NCI-H1105 (cell line): ENCODE measurements at places on chromosomes 7 and 10.

GRCh38 chr10:101779544-101780186, 3.6 kb downstream of the NPM3 start:
- DNase-seq, result no peak

GRCh38 chr7:151630358-151630757, 110.7 kb upstream of the RHEB start:
- no peak for DNase-seq

DNA sequence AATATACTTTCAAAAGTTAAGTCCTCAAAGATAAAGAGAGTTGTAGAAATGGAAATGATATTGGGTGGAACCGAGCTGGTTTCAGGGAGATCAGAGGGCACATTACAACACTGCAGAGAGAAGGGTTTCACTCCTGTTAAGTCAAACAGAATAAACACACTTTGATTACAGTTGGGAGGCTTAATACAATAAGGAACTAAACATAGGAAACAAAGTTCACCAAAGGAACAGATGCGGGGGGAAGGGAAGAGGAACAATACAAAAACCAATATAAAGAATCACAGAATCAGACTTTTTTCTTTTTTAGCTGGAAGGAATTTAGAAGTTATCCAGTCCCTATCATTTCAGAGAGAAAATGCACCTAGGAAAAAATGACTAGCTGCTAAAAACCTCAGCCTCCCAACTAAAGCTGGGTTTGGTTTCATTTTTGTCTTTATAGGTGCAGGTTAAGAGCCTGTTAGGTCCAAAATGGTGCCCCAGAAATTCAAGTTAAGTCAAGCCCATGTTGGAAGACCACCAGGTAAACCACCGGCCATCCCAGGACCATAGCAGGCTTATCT, 81.9 kb downstream of the DNMBP start:
- no peak for DNase-seq

- DNase-seq, result peak; percentile 32
These were observed 3.4 kb downstream of the TACR2 start for GRCh38 chr10:69413221-69413865.

DNA sequence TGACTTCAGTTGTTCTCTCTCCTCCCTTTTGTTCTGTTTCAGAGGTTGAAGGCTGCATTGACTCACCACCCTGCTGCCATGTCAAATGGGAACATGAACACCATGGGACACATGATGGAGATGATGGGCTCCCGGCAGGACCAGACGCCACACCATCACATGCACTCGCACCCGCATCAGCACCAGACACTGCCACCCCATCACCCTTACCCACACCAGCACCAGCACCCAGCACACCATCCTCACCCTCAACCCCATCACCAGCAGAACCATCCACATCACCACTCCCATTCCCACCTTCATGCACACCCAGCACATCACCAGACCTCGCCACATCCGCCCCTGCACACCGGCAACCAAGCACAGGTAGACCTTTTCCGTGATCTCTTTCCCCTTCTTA, 154.0 kb downstream of the TRIL start:
- no peak for DNase-seq

- DNase-seq, result no peak
These were observed 19.0 kb downstream of the LDB1 start for GRCh38 chr10:102101152-102101551.

DNA sequence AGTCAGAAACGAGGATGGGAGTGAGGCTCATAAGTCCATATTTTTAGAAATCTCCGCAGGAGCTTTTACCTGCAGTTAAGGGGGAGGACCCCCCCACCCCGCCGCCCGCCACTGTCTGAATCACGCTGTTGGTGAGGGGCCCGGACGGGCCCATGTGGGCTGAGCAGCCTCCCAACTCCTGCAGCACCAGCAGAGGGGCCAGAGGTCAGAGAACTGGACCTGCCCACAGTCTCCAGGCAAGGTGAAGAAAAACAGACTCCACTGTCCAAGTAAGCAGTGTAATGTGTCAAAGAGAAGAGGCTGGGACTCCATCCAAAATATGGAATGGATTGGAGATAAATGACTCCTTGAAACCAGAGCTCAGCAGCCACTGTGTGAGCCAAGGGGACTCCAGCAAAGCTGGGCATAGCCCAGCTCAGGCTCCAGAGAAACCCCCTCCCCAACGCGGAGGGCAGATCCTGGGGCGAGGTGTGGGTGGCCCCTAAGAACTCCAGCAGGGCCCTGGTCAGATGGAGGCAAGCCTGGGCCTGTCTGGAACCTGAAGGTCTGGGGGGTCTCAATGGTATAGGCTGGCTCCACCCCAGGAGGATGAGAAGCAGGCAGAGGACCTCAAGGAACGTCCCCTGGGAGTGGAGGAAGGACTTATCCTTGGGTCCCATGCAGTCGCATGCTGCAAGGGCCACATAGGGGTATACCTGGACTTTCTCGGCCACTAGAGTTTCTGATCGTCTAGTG, 128.5 kb upstream of the TNS3 start:
- DNase-seq, result no peak

DNA sequence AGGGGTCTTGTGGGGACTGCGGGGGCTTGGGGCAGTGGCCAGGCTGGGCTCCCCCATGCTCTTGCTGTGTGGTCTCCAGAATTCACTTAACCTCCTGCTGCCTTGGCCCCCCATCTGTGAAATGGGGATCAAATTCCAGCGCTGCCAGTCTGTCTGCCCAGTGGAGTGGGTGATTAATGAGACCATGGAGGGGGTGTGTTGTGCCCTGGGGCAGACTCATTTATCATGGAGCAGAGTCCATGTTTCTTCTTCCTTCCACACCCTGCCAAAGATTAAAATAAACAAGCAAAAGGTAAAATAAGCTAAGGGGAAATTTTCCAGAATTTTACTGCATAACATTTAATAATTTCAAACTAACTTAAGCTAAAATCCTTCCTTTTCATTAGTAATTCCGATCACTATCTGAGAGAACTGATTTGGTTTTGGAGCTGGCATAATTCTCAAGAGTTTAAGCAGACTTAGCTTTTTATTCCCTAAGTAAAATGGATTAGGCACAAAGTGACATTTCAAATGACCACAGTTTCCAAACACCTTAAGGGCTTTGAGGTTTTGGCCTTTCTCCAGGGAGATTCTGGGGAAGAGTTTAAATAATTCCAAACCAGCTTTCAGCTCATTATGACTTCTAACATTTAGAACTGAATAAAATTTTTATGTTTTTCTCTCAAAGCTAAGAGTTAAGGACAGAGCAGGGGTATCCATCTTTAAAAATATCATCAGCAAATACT, 211.9 kb downstream of the CXCL12 start:
- DNase-seq, result no peak

GRCh38 chr7:15778191-15778590, 91.7 kb upstream of the MEOX2 start:
- DNase-seq, result no peak

DNA sequence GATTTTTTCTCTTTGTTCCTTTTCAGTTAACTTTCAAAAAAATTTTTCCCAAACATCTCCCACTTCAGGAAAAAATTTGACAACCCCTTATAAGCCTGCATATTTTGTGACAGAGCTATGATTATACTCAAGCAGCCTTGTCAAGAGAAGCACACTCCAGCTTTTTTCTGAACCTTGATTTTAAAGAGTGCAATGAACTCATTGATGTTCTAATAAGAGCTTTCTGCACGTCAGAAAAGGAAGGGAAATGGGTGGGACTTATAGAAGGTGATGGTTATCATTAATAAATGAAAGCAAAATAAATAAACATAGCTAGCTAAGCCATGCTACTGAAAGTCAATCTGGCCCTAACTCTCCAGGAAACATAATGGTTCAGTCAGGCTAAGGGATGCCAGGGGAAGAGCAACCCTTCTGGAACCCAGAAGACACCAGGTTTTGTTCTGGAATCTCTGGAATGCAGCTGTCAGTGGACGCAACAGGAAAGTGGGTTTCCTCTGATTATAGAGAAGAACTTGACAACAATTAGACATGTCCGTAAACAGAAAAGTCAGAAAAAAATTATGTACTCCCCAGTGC, 76.1 kb downstream of the NHLRC2 start:
- DNase-seq, result no peak

DNA sequence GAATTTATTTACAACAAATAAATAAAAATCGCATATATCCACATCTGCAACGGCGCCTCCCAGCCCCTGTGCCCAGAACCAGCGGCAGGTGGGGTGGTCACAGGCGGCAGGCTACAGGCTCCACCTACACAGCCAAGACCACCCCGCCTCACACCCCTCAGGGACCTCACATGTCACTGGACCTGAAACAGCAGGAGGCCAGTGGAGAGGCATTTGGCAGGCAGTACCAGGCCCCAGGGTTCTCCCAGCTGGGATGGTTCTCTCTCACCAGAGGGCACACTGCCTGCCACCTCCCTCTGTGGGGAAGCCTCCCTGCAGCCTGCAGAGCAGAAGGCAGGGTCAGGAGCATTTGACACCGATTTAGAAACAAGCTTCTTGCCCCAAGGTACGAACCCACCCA, 81.5 kb downstream of the MAD1L1 start:
- DNase-seq, result no peak

- DNase-seq, result no peak
These were observed 177.1 kb downstream of the SORCS1 start for GRCh38 chr10:106987362-106987761.

DNA sequence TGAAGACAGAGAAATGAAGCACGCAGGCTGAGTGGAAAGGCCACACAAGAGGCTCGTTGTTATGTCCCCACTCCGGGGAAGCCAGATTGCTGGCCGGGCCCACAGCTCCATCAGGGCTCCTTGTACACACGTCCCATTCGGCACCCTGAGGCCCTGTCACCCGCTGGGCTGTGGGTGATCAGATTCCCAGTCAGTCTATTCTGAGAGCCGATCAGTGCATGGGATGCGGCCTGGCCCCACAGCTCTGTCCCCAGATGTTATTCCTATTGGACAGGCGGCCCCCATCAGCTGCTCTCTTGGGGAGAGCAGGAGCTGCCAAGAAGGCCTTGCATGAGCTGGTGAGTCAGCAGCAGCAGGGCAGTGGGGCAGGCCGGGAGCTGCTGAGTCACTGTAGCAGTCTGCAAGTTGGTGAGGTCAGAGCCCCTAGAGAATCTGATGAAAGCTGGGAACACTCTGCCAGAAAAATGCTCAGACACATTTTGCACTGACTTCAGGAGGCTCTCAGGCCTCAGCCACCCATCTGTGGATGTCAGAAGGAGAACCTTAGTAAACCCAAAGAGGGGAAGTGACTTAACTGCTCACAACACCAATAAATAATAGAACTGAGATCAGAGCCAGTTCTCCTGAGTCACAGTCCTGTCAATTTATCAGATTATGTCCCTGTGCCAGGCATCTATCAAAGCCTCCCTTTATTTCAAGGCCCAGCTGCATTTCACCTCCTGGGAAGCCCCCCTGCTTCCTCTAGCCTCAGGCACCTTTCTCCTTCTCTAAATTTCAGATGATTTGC, 9.4 kb upstream of the PSAP start:
- DNase-seq, result no peak

DNA sequence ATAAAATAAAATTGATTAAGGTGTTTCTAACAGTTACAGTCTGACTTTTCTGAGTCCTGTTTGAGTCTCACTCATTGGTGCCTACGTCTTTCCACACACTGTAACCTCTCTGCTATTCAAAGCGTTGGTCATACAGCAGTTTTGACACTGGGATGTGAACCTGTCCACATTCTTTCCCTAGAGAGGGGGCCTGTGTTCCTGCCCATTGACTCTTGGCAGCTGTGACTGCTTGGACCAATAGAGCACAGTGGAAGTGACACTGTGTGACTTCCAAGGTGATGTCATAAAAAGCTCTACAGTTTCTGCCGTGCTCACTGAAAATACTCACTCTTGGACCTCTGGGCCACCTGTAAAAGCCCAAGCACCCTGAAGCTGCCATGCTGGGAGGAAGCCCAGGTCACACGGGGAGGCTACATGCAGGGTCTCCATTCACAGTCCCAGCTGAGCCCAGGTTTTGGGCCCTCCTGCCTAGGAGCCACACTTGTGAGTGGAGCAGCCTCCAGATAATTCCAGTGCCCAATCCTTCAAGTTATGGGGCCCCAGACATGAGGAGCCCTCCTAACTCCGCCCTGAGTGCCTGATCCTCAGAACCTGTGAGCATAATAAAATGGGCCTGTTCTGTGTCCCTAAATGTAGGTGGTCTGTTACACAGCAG, 704 bp upstream of the ANTXRL start:
- no peak for DNase-seq

DNA sequence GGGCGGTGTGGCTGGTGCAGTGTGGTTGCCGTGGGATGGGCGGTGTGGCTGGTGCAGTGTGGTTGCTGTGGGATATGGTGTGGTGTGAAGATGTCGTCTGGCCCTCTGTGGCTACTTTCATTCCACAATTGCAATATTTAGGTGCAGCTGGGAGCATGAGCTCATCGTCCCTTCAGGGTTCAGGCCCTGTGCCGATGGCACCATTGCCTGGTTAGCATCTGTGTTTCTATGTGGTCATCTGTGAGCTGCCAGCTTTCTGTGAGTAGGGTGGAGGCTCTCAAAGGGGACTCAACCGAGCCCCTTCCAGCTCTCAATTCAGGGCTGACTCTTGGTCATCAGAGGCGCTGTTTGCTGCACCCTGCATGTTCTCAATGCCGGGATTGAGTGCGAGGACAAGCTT, 3.6 kb downstream of the ADGRA1 start:
- DNase-seq, result no peak

GRCh38 chr7:105916603-105917002, 40.2 kb upstream of the ATXN7L1 start:
- no peak for DNase-seq

DNA sequence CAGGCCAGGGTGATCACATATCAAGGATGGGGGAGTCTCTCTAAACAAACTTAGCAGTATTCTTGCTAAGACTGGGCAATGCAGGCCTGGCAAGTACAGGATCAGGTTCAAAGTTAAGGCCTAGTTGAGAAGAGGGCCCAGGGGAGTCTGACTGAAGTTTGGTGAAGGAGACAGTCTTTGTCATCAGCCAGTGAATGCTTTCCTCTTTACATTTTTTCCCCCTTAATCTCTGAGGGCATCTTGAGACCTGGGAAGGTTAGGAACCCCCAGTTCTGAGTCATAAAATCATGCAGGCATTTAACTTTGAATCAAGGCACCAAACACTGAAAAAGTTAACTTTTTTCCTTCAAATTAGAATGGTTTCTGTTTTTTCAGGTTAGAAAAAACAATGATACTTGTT, 311.5 kb downstream of the REEP3 start:
- no peak for DNase-seq

DNA sequence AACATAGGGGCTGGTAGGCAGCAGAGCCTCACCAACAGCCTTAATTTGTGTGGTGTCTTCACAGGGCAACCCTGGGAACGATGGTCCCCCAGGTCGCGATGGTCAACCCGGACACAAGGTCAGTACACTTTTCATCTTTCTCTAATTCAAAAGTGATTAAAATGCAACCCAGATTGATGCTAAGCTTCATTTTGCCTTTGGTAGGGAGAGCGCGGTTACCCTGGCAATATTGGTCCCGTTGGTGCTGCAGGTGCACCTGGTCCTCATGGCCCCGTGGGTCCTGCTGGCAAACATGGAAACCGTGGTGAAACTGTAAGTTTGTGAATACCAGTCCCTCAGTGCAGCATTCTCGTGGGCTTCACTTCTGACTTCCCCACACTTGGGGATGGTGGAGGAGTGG, 30.9 kb downstream of the COL1A2 start:
- no peak for DNase-seq

DNA sequence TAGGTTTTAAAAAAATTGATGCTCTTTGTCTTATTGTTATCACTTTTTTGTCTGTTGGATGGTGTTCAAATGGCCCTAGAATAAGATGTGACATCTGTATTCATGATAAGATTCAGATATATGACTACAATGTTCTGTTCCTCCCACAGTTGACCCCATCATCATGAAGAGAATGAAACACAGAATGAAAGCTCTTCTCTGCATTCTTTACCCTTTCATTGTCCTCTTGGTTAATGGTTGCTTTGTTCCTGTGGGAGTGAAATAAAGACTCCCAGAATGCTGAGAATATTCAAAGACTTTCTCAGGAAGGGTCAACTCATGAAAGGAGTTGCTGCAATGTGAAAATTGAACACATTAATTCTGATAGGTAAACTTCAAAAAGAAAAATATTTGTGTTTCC, 1015.8 kb downstream of the SORCS3 start:
- DNase-seq, result no peak
